ENCODE measurements at places on chromosomes 11 and 22. TPM values are rescaled to one million over a fixed set of nuclear protein-coding genes. Genes with fewer than 3 reads are reported as not detected.
A peak's percentile ranks its signal among the peaks of the same experiment; 100 is the strongest.

MAP6 gene
- 9.9 TPM for total RNA-seq

CLTCL1 gene
- total RNA-seq = 10.2 TPM

YPEL4 gene
- total RNA-seq = 1.7 TPM

SAA4 gene
- total RNA-seq = not detected

KIRREL3 gene
- total RNA-seq = 31.1 TPM

LRP5 gene
- total RNA-seq = 4.3 TPM

ARHGAP8 gene
- 0.54 TPM for total RNA-seq

LMNTD2 gene
- 0.22 TPM for total RNA-seq

ARL14EP gene
- total RNA-seq = 30.2 TPM

- no peak for DNase-seq
These were observed 63.9 kb upstream of the SLC35C1 start for GRCh38 chr11:45741032-45741431.

DNA sequence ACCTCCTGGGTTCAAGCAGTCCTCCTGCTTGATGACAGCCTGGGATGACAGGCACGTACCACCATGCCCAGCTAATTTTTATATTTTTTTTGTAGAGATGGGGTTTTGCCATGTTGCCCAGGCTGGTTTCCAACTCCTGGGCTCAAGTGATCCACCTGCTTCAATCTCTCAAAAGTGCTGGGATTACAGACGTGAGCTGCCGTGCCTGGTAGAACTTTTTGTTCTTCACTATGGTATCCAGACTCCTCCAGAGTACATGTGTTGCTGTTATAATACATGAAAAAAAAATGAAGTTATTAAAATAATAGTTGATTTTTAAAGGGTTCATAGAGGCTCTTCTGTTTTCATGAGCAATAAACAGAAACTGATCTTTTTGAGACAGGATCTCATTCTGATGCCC, 29.6 kb downstream of the ZNF143 start:
- no peak for DNase-seq

DNA sequence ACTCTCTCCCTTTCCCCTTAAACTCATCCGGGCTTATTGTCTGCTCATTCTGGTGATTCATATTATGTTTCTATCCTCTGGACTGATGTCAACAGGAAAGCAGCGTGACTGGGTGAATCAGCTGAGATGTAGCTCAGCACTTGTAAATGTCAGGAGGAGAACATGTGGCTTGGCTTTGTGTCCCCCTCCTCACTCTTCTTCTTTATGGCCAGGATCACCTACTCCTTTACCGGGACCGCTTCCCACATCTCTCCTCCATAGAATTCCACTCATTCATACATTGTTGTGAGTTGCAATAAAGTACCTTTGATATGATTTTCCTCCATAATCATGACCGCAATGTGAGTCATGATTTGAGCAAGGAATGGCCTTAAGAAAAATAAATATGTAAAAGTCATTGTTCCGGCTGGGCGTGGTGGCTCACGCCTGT, 15.8 kb upstream of the SYN3 start:
- DNase-seq = peak; percentile 65

GRCh38 chr22:24302591-24302990, 32.0 kb downstream of the SPECC1L start:
- no peak for DNase-seq

DNA sequence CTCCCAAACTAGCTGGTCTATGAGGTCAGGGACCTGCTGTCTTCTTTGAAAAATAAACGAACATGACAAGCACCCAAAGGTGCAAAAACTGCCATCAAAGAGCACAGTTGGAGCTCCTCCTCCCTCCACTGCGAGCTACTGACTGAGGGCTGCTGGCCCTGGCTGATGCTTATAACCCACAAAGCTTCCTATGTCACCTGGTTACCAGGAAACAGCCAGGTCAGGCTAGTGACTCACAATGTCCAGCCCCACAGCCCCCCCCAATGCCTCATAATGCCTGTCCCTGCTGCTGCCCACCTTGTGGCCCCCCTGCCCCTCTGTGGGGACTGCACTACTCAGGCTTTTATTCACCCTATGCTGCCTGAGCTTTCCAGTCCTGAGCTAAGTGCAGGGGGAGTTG, at the start of gene DRICH1:
Gene DRICH1 (minus strand): TSS at position 144 of the 400 bp plus-strand sequence. CDS start 298 bp downstream, outside the sequence.
- no peak for DNase-seq

GRCh38 chr11:119684361-119685110, 44.5 kb downstream of the NECTIN1 start:
- DNase-seq = peak; percentile 76

DNA sequence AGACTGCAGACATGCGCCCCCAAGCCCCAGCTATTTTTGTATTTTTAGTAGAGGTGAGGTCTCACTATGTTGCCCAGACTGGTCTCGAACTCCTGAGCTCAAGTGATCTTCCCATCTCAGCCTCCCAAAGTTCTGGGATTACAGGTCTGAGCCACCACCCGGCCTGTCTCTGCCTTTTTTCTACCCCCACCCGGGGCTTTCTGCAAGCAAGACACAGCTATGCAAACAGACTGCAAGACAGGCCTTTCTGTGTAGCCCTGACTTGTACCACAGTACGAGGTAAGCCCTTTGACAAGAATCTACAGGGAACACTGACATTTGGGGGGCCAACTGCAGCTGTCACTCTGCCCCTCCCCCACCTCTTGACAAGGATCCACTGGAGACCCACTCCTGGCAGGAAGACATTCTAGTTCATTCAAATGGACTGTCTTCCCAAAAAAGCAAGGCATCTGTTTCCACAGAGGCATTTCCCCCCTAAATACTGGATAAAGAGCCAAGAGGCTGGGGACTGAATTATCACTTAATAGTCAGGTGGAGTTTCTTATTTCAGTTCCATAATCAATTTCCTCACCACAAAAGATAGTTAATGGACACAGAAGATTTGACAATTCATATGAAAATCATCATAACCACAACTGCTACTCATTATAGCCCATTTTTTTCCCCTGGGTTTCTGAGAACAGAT, 118.2 kb downstream of the ABTB2 start:
- no peak for DNase-seq

DNA sequence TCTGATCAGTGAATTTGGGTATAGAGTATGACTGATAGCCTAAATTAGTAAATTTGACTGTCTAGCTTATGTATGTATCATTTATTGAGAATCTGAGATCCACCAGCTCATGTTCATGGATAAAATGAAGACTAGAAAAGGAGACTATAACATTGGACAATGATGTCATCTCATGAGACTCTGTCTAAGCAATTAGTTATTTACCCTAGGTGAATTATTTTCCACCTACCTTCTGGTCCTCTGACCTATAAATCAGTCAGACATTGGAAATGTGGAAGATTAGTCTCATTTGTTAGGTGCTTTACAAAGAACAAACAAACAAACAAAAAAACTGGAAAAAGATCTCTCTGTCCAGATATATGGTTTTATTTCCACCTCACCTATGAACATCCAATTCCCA, 38.7 kb upstream of the CALCA start:
- no peak for DNase-seq

- peak; percentile 62 for DNase-seq
These were observed 14.2 kb downstream of the OR5B21 start for GRCh38 chr11:58493676-58494075.

GRCh38 chr22:24772493-24773220, 1.9 kb downstream of the PIWIL3 start:
- DNase-seq = peak; percentile 51

GRCh38 chr11:93020248-93021046, 51.0 kb downstream of the MTNR1B start:
- DNase-seq = peak; percentile 60

DNA sequence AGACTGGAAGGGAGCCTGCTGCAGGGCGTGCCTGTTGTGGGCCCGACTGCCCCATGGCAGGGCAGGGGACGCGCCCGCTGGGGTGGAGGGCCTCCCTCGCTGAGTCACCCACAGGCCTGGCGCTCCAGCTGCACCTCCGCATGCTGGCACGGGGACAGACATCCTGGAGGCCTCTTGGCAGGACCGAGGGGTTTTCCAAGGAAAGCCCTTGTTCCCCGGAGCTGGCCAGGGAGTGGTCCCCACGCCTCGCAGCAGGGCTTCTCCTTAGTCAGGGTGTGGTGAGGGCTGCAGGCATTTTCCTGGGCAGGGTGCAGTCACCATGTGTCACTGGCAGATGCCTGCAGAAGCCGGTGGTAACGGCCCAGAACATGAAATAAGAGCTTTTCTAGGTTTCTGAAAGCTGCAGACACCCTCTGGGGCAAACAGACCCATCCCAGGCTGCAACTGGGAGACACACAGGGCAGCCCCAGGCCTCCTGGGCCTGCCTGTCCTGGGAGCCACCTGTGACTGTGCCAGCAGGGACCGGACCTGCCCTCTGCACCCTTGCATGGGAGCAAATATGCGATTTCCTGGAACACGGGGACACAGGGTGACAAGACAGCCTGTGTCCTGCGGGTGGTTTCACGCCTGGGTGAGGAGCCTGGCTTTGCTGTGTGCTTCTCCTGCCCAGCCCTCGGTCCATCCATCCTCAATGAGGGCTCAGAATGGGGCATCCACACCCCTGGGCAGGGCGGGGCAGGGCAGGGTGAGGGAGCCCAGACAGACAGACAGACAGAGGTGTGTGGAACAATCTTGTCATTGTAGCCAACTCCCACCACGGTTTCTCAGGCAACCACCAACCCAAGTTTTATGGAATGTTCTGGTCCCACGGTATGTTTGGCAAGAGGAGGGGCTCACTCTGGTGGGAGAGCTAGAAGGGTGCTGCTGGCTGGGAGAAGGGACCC, 43.2 kb upstream of the FADD start:
- DNase-seq = peak; percentile 91

GRCh38 chr11:122478986-122479385, 176.5 kb upstream of the UBASH3B start:
- DNase-seq = peak; percentile 21

DNA sequence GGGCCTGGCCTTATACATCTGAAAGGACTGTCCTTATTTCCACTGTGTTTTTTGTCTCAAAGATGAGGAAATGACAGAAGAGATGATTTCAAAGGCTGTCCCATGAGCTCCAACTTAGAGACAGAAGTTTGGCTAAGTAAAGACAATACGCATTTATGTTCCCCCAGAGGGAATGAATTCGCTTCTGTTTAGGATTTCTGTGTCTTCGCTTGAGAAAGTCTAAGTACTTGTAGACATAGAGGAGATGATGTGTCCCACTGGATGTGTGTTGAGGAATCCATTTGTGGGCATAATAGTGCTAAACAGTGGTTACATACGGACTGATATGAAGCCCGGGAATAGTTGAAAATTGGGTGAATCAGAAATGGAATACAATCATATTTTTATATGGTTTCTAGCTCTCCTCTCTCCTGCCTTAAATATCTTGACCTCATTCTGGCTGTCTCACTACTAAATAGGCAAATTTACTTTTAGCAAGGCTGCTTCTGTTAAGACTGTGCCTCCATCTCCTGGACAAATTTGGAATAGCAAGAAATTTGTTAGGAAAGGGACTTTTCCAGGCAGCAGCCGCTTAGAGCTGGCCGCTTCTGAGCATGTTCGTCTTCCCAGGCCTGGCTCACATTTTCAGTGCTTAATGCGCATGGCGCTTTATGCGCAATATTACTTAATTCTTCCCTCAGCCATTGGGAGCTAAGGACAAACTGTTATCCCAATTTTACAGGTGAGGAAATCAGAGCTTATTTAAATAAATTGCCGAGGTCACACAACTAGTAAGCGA, 1.9 kb upstream of the PEX26 start:
- DNase-seq = peak; percentile 92

- DNase-seq = no peak
These were observed 41.3 kb downstream of the NARS2 start for GRCh38 chr11:78533399-78533798.

GRCh38 chr22:36423461-36424404, 36.0 kb upstream of the MYH9 start:
- DNase-seq = no peak

GRCh38 chr11:60910281-60910687, 3.7 kb upstream of the TMEM109 start:
- DNase-seq = no peak

GRCh38 chr11:1548221-1549070, 23.6 kb downstream of the DUSP8 start:
- DNase-seq = peak; percentile 74

DNA sequence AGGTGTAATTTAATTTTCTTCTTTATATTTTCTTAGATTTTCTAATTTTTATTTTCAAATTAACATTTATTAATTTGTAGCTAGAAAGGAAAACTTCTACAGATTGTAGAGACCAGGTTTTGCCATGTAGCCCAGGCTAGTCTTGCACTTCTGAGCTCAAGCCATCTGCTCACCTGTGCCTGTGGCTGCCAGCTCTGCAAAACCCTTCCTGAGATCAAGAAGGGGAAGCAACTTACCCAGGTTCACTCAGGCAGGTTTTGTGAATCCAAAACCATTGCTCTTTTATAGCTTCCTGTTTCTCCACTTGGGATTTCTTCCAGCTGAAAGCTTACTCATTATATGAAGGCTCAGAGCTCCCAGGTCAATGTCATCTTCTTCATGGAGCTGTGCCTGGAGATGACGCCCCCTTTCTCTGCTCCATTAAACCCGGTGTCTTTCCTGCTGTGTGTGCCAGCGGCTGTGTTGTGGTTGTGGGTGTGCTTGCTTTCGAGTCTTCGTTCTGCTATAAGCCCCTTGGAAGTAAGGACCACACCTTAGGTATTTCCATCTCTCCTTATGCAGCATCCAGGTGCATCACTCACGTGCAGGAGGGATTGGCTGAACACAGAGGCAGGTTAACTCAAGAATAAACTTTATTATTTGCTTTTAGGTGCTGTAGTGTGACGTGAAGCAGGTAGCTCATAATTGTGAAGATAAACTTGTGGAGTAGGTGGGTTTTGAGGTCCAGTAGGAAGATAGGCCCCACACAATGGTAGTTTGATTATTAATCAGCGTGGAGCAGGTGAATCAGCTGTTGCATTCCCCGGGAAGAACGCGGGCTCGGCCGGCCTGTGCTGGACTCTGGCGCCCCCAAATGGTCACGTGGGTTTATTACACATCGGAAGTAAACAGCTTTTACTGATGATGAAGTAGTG, 42.2 kb upstream of the INCENP start:
- peak; percentile 80 for DNase-seq

- no peak for DNase-seq
These were observed 6.1 kb upstream of the NAP1L4 start for GRCh38 chr11:2998073-2998850.

DNA sequence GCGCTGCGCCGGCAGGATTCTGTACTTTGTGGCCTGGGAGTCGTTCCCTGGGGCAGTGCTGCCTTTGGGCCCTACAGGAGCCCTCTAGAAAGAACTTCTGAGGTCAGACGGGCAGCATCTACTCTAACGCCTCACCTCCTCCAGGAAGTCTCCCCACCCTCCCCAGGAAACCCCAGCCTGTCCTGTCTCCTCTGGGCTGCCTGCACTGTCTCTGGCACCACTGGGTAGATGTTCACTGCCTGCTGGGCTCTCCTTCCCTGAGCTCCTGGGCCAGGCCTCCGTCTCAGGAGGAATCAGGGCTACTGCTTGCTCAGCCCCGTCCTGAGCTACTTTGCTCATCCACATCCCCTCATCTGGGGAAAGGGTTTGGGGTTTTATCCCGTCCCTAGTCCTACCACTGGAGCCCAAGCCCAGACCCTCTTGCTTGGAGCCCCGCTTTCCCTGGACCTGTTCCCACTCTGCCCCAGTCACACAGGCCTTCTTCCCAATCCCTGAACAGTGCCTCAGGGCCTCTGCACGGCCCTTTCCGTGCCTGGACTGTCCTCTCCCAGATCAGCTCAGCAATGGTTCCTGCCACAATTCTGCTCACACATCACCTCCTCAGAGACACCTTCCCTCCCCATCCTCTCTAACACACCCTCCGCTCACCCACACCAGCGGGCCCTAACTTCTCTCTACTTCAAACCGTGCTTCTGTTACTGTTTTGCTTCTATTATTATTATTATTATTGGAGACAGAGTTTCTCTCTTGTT, 11.3 kb upstream of the TREH start:
- DNase-seq = no peak
